Activated CD4-positive, alpha-beta T cell treated with anti-CD3 and anti-CD28 coated beads, Interleukin-2, amount 50 U/mL, for 1 hour (primary cell): ENCODE measurements at places on chromosomes 5 and 9.

GRCh38 chr5:87372705-87373104, 40.0 kb downstream of the CCNH start:
- no peak for DNase-seq

- DNase-seq = peak; percentile 77
Observed at GRCh38 chr9:6007770-6008168, 7.7 kb downstream of the RANBP6 start.

- no peak for DNase-seq
Observed at GRCh38 chr9:116715751-116716150, 28.6 kb downstream of the TRIM32 start.

DNA sequence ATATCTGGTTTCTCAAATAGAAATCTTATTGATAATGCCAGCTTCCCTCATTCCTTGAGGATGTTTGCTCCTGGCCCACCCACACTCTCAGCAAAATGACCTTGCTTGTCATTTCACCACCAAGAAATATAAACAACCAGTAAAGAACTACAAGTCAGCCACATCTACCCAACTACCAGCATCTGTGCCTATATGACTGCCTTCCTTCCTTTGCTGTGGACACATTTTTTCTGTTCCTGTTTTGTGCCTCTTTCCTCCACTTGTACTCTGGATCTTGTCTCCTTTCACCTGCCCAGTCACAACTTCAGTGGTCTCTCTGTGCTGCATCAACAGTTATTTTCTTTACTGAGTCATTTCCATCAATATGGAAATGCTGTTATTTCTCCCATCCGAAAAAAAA, 20.3 kb downstream of the KIF2A start:
- no peak for DNase-seq

GRCh38 chr5:76402251-76402885, 717 bp upstream of the IQGAP2 start:
- DNase-seq = peak; percentile 78

DNA sequence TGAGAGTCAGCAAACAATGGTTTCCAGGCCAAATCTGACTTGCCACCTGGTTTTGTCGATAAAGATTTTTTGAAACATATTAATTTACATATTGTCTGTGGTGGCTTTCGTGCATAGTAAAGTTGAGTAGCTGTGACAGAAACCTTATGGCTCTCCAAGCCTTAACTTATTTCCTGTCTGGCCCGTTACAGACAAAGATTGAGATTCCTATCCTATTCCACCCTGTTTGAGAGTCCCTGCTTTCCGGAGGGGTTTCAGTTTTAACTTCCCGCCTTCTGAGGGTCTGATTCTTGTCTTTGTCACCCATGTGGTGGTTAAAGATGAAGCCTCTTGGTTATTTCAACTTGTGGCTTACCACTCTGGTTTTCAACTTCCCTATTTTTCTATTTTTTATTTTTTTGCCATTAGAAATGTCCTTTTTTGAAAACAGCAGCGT, 11.4 kb downstream of the OTULIN start:
- DNase-seq = no peak

DNA sequence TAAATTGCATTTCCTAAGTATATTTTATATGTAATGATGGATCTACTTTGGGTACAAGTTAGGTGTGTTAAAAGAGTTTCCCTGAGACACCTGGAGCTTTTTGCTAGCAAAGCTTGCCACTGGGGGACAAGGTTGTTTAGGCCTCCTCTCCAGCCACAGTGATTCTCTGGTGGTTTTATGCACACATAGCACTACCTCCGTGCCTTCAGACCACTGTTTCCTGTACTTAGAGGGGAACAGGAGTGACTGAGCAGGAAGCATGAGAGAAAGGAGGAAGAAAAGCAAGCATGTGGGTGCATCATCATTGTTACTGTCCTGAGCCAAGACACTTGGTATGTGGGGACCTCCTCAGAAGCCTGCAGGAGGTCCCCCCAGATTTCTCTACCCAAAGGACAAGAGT, 272.1 kb downstream of the RASEF start:
- DNase-seq = no peak

DNA sequence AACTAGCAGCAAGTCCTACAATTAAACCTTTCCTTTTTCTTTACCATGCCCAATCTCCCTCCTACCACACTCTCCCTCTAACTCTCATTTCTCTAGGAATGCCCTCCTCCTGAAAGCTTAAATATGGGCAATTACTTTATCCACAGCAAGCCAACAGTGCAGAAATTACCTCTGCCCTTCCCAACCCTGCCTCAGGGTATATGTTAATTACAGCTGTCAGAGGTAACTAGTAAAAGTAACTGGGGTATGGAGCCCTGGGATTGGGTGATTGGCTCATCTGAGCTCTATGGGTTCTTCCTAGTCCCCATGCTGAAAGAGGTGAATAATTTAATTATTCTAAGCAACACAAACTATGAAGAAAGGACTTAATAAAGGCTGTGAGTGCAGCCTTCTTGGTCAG, 478.9 kb upstream of the NMUR2 start:
- DNase-seq = no peak

GRCh38 chr5:56207537-56207936, 25.6 kb downstream of the ANKRD55 start:
- DNase-seq = no peak
